ENCODE measurements at places on chromosomes 2 and 18. TPM values are rescaled to one million over a fixed set of nuclear protein-coding genes. Genes with fewer than 3 reads are reported as not detected.

Gene KYNU
- 0.90 TPM for polyA plus RNA-seq

Gene STARD6
- polyA plus RNA-seq, result not detected

DNA sequence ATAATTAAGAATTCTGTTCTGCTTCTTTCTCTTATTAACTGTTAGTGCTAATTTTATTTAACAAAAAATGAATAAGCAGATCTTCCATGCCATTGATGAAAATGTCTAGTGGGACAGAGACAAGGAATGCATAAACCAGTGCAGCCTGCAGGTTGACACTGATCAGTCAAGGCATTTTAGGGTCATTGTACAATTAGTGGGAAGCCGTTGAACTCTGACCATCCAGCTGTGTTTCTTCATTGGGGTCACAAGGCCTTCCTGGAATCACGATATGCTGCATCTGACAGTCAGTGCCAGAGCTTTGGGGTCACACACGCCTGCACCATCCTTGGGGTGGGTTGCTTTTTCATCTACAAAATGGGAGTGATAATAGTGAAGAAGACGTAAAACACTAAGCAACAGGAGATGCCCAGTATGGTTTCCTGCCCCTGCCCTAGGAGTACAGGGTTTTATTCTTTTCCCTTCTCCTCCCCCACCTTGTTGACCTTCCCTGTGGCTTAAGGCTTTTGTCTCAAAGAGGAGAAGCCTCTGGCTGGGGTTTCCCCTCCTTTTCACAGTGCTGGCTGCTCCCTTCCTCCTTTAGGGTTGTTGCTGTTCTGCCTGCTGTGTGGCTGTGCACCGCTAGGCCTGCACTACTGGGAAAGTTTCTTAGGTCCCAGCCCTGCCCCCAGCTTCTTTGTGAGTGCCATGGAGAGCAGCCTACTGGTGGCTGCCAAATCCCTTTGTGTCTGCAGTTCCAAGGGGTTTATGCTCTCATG lies 245.6 kb downstream of the TPGS2 start:
- DNase-seq, result no peak
- H3K36me3 ChIP-seq, result no peaks in the 10 kb centered on the region
- H3K4me3 ChIP-seq, result no peak overlapping the region
- H3K27ac ChIP-seq, result no peak overlapping the region

Gene OTOF
- polyA plus RNA-seq, result 0.07 TPM

Data from left lung (tissue), 14 donors.